ENCODE measurements at places on chromosomes 5 and 9. TPM values are rescaled to one million over a fixed set of nuclear protein-coding genes. Genes with fewer than 3 reads are reported as not detected.
A peak's percentile ranks its signal among the peaks of the same experiment; 100 is the strongest.

DNA sequence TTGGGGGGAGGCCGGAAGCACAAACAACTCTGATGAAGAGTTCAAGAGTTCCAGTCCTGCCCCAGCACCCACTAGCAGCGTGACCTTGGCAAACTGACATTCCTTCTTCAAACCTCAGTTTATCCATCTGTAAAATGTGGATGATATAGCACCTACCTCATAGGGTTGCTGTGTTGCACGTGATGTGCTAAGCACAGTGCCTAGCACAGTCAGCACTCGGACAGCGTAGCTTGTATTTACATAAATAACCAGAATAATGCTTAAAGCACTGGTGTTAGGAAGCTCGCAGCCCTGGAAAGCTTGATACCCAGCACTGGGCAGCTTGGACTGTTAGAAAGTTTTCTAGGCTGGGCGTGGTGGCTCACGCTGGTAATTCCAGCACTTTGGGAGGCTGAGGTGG is 5.1 kb downstream of the PKN3 start:
- H3K27me3 ChIP-seq: no peaks in the 10 kb centered on the region
- peaks cover 8% of the 10 kb centered on the region for H3K4me1 ChIP-seq
- H3K27ac ChIP-seq: no peak overlapping the region
- H3K36me3 ChIP-seq: no peaks in the 10 kb centered on the region
- DNase-seq: peak; percentile 3
- H3K4me3 ChIP-seq: no peak overlapping the region

SLC4A9 gene
- not detected for total RNA-seq

EFNA5 gene
- total RNA-seq: 6.8 TPM

OCLN gene
- 2.1 TPM for total RNA-seq

All from sigmoid colon (tissue), 7 donors.